ENCODE measurements at places on chromosomes 6 and 20.

DNA sequence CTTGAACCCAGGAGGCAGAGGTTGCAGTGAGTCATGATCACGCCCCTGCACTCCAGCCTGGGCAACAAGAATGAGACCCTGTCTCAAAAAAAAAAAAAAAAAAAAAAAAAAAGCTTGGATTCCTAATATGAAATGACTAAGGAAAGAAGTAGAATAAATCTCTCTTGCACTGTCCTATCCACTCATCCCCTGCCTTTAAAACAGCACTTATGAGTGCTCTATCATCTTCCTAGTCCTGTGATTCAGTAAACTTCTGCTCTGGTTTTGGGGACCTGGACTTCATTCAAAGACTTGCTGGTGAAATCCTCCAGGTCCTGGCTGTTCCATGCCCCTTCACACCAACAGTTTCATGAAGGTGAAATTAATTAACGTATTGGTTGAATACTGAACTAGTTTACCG lies 29.6 kb downstream of the TNFAIP3 start:
- no peak for DNase-seq

DNA sequence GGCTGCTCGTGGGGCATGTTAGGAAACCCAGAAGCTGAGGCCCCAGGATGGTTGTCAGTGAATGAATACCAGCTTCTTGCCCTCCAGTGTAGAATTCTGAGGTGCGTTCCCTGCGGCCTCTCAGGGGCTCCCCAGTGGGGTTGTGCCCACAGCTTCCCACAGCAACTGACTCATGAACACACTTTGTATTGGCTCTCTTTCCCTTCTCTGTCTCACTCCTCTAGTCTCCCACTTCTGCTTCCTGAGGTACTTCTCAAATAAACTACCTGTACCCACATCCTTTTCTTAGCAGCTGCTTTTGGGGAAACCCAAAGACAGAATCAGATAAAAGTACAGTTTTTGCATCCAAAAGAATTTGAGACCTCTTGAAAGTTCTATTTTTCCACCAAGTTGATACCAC lies 107.7 kb upstream of the JAG1 start:
- DNase-seq, result no peak

- no peak for DNase-seq
Measured at GRCh38 chr6:408148-408547, 16.6 kb downstream of the IRF4 start.

DNA sequence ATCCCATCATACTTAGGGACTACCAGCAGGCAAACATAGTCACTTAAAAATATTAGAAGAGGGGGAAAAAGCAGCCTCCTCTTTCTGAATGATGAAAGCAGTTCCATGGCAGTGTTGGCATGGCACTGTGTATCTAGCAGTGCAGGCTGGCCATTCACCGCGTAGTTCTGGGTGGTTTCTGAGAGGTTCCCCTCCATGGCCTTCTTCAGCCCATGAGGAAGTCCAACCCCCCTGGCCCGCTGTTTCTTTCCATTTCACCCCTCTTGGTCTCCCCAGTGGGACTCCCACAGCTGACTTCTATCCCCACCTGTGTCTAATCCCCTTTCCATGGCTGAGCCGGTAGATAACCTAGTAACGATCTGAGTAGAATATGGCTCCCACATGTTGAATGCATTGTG lies 17.0 kb downstream of the PPARD start:
- no peak for DNase-seq

DNA sequence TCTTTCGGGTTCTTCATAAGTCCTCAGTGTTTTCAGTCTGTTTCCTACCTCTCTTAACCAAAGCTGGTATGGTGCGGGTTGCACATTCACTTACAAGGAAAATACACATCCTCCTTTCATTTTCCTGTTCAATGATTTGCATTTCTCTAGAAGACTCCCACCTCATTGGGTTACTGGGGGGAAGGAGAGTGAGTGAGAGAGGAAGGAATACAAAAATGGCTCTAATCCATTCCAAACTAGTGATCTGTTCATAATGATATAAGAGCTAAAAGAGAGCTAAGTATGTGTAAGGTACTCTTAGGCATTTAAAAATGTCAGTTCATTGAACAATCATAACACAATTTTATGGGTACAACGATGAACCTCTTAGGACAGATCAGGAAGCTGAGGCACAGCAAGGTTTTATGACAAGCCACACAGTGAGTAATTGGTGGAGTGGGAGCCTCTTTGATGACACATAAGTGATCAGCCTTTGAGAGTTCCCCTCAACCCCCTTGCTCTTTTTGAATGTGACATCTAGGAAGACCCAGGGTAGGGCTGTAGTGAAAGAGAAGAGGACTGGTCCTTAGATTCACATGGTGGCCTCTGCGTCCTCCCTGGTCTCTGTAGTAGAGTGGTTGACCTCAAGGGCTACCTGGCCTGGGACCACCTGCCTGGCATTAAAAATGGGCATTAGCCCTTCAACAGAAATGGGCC lies 328.4 kb upstream of the SOX4 start:
- DNase-seq, result no peak

DNA sequence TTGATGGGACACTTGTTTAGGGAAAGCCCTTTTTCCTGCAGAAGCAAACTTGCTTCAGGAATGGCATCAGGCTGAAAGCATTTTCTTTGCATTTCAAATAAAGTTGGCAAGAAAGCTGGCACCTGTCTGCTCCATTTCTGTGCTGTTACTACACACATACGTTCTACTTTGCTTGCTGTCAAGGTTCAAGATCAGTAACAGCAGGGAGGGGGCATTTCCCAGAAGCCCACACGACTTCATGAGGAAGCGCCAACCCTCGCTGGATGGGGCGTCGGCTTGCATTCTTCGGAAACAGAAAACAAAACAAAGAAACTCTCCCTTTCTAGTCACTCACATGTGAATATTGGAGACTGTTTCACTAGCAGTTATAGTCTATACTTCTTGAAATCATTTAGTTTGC lies 46.4 kb downstream of the AKAP12 start:
- no peak for DNase-seq

DNA sequence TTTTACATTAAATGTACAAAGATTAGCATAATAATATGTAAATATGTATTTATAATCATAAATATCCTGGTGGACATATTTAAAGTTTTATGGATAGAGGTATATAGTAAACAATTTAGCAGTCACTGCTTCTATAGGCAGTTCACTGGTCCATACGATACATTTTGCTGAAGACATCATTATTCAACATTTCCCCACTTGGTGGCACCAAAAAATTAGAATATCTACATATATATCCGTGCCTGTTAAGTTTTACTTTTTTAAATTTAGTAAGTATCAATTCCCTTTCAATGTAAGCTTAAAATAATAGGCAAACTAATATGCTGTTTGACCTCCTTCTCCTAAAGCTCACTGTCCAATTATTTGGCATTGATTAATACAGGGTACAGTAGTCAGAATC lies 64.2 kb downstream of the LMBRD1 start:
- no peak for DNase-seq

- DNase-seq, result no peak
Measured at GRCh38 chr6:119297049-119297448, 52.5 kb downstream of the MAN1A1 start.

GRCh38 chr20:44014807-44015732 lies 100.4 kb downstream of the TOX2 start:
- DNase-seq, result peak; percentile 38

DNA sequence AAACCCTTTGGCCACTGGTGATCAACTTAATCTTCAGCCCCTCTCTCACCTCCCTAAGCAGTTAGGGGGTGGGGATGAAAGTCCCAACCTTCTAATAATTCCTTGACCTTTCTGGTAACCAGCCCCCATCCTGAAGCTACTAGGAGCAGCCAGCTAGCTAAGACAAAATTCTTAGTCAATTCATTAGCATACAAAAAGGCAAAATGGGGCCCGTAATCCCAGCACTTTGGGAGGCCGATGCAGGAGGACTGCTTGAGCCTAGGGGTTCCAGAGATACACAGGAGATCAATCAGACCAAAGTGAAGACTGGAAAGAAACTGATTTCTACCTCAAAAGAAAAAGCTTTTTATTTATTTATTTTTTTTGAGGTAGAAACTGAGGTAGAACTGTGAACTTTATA lies 1.8 kb downstream of the ASCC3 start:
- DNase-seq, result no peak

- DNase-seq, result no peak
Measured at GRCh38 chr6:99241905-99242534, 107.5 kb downstream of the FAXC start.

DNA sequence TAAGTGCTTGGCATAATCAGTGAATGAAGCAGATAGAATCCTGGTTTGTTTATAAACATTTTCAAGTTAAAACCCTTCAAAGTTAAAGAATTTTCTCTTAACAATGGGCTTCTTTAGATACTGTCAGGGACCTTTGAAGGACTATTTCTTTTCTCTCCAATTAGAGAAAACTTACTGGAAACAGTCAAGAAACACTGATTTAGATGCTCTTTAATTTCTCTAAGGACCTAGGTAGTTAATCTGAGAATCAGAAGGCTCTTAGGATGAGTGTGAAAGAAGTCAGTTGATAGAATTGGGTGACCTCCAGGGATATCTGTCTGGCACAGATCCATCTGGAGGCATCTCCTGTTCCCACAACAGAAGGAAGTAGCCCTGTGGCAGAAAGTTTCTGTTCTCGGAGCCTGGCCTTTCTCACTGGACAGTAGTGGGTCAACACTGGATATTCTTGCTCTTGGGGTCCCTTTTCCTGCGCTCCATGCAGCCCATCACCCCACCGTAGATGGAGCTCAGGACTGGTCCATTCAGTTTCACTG lies 22.5 kb downstream of the KIAA0408 start:
- no peak for DNase-seq

GRCh38 chr6:168418711-168419121 lies 22.3 kb upstream of the SMOC2 start:
- no peak for DNase-seq

- no peak for DNase-seq
Measured at GRCh38 chr6:20710341-20710740, 176.1 kb downstream of the CDKAL1 start.

GRCh38 chr6:79064635-79065034 lies 13.4 kb downstream of the PHIP start:
- no peak for DNase-seq

DNA sequence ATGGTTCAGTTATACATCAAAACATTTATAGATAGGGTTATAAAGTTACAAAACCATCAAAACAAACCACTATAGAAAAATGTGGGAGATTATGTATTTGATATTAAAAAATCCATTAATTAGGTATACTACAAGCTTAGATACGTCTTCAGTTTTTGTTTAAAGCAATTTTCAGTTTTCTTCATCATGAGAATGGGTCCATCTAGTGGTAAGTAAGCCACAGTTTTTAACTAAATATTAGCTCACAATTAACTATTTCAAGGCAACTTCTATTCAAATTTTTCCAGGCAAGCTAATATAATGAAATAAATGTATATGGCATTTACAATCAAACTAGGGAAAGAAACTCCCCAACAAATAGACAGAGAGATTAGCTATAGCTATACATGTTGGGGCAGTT lies 44.4 kb downstream of the RNGTT start:
- no peak for DNase-seq

GRCh38 chr6:15654250-15654649 lies 8.6 kb downstream of the DTNBP1 start:
- no peak for DNase-seq

DNA sequence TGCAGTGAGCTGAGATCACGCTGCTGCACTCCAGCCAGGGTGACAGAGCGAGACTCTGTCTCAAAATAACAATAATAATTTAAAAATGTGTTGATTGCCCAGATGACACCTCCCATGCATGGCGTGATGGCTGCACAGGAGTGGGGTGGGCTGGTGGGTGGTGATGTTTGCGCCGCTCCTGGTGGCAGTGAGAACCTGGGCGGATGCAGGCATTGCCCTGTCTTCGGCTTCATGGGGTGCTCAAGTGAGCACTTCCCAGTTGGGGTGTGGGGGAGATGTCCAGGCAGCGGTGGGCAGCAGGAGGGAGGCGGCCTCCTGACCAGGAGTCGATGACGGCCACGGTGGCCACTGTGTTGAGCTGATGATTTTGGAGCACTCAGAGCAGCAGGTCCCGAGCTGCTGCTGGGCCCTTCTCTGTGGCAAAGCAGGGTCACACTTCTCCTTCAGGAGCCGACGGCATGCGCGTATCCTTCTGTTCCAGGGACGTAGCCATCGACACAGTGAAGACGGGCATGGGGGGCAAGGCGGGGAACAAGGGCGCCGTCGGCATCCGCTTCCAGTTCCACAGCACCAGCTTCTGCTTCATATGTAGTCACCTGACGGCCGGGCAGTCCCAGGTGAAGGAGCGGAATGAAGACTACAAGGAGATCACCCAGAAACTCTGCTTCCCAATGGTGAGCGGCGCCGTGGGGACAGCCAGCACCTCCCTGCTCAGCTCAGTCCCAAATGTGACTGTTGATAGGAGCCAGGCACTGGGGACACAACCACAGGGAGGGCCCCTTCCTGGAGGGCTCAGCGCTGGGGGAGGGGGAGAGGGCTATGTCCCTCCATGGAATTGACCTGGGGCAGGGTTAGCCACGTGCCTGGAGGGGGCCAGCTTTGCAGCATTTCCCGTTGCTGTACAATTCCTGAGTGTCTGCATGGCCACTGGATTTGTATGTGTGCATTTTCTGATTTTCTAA lies 89.7 kb downstream of the SYNJ2 start:
- DNase-seq, result no peak

- DNase-seq, result no peak
Measured at GRCh38 chr20:61478611-61479305, 226.7 kb downstream of the CDH4 start.

DNA sequence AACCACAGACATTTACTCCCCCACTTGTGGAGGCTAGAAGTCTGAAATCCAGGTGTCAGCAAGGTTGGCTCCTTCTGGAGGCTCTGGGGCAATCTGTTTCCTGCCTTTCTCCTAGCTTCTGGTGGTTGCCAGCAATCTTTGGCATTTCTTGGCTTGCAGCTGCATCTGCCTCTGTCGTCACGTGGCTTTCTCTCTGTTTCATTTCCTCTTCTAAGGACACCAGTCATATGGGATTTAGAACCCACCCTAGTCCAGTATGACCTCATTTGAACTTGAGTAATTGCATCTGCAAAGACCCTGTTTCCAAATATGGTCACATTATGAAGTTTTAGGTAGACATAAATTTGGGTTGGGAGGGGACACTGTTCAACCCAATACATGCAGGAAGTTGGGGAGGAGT lies 56.2 kb upstream of the EPB41L1 start:
- DNase-seq, result no peak
